Stomach (tissue), 19 donors: ENCODE measurements at places on chromosomes 2 and 18. TPM values are rescaled to one million over a fixed set of nuclear protein-coding genes. Genes with fewer than 3 reads are reported as not detected.

- no peak for DNase-seq
Observed at GRCh38 chr2:12081481-12082210, 335.2 kb downstream of the LPIN1 start.

DNA sequence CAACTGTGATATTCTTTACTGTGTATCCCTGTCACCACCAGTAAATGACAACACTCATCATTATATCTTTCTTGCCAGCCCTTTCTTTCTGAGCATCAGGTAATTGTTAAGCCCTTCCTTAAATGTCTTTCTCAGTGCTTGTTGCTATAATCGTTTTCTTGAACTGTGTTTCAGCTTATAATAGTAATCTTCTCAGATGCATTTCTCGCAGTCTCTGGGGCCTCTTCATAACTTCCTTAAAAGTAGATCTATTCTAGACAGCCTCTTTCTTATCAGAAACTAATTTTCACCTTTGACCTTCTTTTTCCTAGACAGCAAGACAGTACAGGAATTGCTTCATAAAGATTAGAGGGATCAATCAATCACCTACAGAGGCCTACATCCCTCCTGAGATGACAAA is 648.1 kb downstream of the CPS1 start:
- no peak for DNase-seq

DNA sequence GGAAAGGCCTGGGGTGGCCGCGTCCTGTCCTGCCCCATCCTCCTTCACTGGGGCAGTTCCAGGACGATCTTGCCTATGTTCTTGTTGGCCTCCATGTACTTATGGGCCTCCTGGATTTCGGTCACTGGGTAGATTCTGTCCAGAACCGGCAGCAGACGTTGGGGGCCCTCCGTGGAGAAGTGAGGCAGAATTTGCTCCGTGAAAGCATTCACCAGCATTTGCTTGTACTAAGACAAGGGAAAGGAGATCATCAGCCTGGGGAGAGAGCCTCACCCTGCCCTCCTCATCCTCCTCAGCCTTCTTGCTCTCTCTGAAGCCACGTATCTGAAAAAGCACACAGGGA is 1.4 kb upstream of the SF3B6 start:
- DNase-seq: no peak

DNA sequence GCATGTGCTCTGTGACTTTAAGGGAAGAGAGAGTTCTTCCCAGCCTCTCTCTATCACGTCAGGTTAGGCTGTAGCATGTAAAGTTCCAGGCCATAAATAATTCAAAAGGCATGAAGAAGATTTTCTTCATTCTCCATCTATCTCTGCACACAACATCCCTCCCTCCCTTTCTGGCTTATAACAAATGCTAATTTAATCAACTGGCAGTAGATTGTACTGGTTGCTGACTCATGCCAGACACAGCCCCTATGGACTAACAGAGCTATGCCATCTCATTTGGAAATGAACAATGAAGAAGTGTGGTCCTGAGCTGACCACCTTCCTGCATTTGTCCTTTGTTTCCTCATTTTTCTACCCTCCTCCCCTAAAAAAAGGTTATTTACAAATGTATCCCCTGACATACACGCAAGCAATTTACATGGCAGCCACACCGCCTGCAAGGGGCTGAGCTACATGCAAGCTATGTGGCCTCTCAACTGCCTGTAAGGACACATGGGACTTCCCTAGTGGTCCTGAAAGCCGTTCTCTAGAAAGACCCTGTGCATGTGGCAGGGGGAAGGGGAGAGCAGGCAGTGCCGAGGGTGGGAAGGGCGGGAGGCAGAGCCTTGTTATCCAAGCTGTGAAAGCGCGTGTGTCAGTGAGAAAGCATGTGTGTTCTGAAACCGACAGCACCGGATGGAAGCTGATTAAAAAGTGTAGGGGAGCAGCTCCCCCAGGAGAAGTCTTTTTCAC is 90.9 kb upstream of the KLF7 start:
- DNase-seq: peak; percentile 25

- no peak for DNase-seq
Observed at GRCh38 chr2:195610717-195611116, 46.3 kb upstream of the SLC39A10 start.

- no peak for DNase-seq
Observed at GRCh38 chr2:38068234-38068633, 7.7 kb downstream of the CYP1B1 start.

DNA sequence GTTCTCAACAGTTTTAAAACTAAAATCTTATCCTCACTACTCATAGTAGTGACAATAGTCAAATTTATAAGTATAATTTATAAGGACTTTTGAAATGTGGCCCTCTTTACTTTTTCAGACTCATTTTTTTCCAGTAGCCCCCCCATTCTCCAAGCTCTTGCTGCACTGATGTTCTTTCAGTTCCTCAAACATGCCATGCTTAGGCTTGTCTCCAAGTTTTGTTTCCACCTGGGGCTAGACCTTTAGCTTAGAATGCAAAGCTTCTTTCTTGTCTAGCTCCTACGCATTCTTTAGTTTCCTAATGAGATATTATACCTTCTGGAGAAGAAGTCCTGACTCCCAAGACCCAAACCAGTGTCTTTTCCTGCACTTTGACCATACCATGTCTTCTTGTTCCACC is 222.6 kb downstream of the NOL4 start:
- DNase-seq: no peak

GRCh38 chr2:118814368-118814767 is 33.1 kb downstream of the EN1 start:
- DNase-seq: no peak

DNA sequence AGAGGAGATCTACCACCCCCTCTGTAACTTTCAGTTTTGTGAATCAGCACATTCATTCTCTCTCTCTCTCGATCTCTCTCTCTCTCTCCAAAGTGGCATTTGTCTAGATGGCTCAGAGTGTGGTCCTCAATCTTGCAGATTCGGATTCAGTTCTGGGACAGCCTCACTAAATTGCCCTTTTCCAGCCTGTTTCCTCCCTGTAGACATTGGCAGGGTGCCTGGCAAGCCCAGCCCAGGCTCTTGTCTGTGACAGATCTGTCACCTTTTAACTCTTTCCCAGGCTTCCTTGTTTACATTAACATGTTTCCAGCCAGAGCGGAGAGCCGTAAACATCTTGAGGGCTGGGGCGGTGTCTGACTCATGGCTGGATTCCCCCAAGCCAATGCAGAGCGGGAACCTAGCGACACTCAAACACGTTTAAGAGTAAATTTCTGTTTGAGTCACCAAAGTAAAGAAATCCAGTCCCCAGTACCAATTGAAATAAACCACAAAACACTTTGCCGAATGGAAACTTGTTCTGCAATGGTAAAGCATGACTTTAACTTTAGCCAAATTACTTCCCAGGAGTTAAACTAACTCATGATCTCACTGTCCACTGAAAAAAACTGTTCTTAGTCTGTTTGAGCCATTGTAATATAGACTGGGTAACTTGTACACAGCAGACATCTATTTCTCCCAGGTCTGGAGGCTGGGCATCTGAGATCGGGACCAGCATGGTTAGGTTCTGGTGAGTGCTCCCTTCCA is 6.6 kb upstream of the CYP27C1 start:
- DNase-seq: peak; percentile 89

DNA sequence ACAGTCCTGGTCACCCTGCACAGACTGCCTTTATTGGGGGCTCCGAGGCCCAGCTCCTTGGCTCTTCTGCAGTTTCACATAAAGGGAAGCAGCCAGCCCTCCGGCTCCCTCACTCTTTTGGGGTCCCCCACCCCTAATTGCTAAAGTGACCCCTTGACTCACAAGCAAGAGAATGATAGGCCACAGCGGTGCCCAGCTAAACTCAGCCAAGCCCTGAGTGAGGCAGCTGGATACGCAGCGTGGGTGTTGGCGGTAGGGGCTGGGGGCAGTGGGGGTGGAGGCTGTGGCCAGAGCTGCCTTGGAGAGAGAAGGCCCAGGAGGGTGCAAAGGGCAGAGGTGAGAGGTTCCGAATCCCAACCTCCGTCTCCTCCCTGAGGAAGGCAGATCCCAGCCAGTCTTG is 25.5 kb upstream of the ALPP start:
- no peak for DNase-seq

DNA sequence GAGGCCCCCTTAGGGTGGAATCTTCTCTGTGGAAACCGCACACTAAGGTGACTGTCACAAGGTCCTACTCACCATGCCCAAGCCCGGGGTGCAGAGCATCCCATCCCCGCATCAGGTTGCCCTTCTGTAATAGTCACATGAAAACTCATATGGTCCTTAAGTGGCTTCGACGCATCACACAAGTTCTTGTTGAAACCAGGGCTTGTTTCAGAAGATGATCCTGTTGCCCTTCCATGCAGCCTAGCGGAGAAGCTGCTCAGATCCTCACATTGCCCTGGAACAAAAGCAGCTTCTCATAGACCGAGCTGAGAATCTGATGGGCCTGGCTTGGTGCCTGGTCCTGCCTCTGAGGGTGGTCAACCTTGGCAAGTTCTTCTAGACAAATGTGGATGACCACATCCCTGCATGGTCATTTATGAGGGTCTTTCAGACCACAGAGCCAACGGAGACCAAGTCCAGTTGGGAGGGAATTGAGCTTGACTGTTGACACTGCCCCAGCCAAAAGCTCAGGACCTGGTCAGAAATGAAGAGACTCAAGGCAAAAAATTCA is 54.1 kb downstream of the PDCL3 start:
- DNase-seq: no peak

GRCh38 chr2:209629597-209629996 is 142.0 kb upstream of the UNC80 start:
- DNase-seq: no peak

DNA sequence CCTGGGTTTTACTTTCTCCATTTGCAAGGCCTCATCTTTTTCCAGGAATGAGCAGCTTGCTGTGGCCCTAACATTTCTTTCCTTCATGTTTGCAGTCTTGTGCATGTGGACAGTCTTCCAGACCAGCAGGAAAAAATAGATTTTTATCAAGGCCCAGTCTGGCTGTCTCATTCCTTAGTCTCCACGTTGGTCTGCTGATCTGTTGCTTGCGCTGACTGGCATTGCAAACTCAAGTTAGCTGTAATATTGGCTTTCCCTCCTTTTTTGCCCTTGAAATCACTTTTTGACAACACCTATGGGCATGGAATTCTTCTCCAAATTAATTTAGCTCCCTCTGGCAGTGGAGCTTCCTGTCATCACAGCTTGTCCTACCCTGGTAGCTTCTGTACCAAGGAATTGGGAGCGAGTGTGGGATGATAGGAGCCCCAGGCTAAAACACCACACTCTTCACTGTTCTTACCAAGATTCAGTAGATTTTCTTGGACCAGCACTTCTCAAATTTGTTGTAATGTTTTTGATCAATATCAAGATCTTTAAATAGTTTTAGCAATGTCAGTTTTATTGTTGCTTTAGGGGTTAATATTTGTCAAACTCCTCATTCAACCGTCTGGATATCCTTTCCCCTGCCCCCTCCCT is 48.2 kb downstream of the DIS3L2 start:
- DNase-seq: no peak

DNA sequence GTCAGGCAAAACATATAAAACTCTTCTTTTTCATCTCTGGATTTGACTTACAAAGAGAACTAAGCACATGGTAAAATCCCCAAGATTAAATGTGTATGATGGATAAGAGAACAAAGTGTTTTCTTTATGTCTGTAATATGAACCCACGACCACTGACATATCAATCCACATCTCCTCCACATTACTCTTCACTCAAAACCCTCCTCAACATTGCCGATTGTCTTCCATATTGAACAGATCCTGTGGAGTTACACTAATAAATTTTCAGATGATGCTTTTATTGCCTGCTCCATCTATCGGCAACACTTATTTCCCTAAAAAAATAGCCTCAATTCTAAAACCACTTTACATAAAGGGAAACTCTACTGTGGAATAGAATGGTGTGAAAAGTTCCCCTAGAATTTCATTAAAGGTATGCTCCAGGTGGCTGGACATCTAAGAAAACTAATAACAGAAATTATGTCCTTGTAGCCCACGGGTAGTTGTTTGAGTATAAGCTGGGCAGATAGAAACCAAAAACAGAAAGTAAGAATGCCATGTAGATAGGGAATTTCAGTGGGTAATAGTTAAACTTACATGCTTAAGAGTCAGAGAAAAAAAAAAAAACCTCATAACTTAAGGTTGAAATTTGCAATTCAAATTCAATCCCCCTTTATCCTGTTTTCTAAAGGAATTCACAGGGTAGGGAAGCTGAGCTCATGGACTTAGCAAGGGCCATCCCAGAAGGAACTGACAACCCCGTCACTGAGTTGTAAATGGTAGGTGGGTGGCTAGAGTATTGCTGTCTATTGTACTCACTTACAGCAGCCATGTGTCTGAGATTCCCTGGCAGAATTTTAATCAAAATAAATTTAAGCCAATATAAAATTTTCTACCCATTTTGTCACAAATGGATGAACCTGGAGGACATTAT is 305.4 kb upstream of the LYPD1 start:
- DNase-seq: no peak

DNA sequence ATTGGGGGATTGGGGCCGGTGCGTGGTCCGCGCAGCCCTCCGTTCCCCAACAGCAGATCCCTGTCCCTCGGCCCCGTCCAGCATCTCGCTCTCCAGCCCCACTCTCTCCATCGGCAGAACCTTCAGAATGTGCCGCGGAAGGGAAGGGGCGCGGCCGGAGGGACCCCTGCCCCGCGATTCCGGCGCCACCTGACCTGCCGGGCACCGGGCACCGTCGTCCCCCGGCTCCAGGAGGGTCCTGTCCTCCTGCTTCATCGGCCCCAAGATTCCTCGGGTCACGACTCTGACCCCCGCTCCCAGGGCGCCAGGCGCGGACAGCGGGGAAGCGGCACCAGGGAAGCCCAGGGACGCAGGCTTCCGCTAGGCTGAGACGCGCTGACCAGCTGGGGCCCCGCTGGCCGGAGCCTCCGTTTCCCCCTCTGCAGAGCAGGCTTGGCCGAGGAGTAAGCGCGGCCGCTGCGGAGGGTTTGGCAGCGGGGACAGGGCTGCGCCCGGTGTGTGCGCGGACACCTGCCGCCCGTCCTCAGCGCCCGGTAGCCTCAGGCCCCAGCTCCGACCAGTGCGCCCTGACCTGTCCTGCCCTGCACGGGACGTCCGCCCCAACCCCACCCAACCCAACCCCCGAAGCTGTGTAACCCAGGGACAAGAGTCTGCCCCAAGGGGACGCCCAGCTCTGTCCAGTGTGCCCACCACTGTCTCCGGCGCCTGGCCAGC is 16.8 kb upstream of the BOK start:
- no peak for DNase-seq

DNA sequence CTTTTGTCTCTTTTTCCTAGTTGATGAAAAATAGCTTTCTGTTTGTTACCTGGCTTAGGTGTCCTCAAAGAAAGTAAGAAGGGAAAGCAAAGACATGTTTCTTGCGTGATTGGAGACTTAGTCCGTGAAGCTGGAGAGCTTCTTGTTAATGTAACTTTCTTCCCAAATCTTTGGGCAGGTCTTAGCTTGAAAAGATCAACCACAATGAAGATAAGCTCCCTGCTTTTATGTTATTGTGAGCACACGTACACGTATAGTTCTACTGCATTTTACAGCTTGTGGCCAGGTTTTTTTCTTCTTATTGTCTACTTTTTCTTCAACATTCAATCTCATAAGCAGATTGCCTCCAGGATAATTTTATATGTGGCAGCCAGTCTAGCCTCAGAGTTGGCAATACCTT is 99.8 kb downstream of the DIS3L2 start:
- no peak for DNase-seq

GRCh38 chr2:160054984-160055725 is 7.3 kb downstream of the PLA2R1 start:
- peak; percentile 44 for DNase-seq

The DES gene
- 122 TPM for polyA plus RNA-seq

The HTR2B gene
- 0.35 TPM for polyA plus RNA-seq

The C1QL2 gene
- polyA plus RNA-seq: not detected

The DNAJC27 gene
- 1.5 TPM for polyA plus RNA-seq

The TSPYL6 gene
- polyA plus RNA-seq: not detected

The CEBPZ gene
- polyA plus RNA-seq: 40.3 TPM

The ABCA12 gene
- not detected for polyA plus RNA-seq
